Eye (tissue), 1 donor: ENCODE measurements at places on chromosomes 16 and 17.

- DNase-seq, result peak; percentile 52
These were observed 30.2 kb downstream of the AATF start for GRCh38 chr17:36978810-36979564.

- DNase-seq, result no peak
These were observed 10.2 kb upstream of the C17orf78 start for GRCh38 chr17:37365589-37365988.

- DNase-seq, result no peak
These were observed 4.6 kb upstream of the CLDN9 start for GRCh38 chr16:3007957-3008689.

GRCh38 chr17:58189436-58190146 lies 2.9 kb upstream of the EPX start:
- peak; percentile 4 for DNase-seq
